ENCODE measurements at places on chromosomes 7 and 10. TPM values are rescaled to one million over a fixed set of nuclear protein-coding genes. Genes with fewer than 3 reads are reported as not detected.
A peak's percentile ranks its signal among the peaks of the same experiment; 100 is the strongest.

GRCh38 chr10:21519941-21520436 is 5.5 kb downstream of the SKIDA1 start:
- DNase-seq, result no peak

- DNase-seq, result no peak
Observed at GRCh38 chr7:108234971-108235450, 104.8 kb upstream of the LAMB4 start.

DNA sequence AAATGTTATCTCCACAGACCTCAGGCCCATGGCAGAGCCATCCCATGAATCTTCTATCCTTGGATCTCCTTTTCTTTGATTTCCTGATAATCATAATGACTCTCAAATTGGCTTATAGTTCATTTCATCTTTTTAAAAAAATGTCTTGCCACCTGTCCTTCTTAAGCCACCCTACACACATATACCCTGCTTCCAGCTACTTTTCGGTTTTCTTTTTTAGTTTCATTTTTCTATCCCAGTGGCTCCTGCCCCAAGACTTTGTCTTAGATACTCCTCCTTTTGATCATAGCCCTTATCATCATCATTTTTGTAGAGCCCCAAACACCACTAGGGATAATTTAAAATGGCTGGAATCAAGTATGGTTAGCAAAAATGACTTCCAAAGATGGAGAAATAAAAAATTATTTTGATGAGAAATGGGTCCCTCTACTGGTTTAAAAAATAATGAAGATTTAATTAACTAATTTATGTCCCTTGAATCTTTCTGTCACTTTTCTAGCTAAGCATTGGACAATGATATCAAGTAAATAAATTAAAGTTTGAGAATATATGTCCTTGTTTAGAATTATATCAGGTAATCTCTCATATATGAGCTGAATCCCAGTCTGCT is 277.3 kb upstream of the SEMA3D start:
- no peak for DNase-seq

DNA sequence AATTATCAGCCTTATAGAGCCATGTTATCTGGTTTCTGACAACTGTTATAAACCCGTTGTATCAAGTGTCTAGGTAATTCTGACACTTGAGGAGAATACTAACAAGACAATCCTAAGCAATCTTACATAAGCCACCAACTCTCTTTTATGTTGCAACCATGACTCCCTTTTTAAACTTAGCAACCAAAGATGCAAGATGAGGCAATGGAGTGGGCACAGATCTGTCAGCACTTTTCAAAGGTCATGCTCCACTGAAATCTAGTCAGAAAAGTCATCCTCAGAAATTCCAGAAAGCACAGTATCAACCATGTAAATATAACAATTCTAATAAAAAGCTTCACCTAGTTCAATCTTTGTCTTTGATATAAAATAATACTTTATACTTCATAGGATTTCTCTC is 77.0 kb upstream of the SEMA3A start:
- no peak for DNase-seq

DNA sequence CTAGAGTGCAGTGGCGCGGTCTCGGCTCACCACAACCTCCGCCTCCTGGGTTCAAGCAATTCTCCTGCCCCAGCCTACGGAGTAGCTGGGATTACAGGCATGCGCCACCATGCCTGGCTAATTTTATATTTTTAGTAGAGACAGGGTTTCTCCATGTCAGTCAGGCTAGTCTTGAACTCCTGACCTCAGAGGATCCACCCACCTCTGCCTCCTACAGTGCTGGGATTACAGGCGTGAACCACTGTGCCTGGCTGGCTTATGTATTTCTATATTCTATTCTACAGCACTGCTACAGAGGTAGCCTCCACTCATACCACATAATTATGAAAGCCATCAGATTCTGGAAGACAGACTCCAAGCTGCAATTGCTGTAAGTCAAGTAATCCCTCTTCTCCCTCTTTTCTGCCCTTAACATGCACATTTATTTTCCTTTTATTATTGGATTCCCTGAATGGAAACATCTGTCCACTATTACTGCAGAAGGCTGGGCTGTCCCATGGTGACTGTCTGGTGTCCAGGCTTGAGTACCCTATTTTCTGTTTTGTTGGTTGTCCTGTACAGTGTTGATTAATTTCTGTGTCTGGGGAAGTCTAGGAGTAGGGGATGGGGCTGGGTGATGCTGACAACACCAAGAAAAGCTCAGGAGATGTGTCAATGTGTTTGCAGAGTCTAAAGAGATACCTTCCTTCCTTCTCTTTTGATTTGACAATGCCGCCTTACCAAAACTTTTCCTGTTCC is 5.8 kb upstream of the ZNF487 start:
- no peak for DNase-seq

GUSB gene
- total RNA-seq, result 22.5 TPM

GRCh38 chr7:5172196-5172775 is 17.7 kb upstream of the WIPI2 start:
- peak; percentile 50 for DNase-seq

DNA sequence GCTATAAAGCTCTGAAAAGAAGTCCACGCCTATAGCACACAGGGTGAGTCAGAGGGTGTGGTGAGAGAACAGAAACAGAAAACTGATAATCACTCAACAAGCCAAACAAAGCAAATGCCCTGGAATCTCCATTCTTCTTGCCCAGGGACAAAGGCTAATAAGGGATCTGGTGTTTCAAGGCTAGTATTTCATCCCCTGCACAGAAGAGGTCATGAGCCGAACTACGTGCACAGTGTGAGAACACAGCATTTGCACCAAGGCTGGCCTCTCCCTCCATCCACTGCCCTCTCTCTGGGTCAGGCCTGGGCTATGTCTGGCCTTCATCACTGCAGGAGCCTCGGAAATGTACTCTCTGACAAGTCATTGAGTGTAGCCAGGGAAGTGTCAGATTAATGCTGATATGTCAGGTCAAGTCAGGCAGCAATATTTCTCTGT is 42.7 kb downstream of the PRR15 start:
- DNase-seq, result no peak

DNA sequence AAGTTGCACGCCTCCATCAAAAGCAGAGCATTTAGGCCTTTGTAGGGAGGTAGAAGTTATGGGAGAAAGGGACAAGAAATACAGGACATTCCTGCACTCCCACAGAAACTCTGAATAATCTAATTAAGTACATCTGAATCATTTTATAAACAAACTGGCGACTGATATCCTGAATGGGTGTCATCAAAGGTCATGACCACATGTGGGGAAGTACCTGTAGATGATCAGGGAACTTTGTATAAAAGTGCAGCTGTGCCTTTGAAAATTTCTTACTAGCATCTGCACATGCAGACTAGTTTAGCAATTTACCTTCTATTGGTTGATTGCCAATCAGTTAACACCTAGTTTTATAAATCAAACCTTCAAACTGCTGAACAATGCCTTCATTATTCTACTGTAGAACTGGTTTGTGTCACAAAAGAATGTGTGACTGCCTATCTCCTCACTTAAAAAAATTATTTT is 17.1 kb downstream of the STEAP4 start:
- no peak for DNase-seq

DNA sequence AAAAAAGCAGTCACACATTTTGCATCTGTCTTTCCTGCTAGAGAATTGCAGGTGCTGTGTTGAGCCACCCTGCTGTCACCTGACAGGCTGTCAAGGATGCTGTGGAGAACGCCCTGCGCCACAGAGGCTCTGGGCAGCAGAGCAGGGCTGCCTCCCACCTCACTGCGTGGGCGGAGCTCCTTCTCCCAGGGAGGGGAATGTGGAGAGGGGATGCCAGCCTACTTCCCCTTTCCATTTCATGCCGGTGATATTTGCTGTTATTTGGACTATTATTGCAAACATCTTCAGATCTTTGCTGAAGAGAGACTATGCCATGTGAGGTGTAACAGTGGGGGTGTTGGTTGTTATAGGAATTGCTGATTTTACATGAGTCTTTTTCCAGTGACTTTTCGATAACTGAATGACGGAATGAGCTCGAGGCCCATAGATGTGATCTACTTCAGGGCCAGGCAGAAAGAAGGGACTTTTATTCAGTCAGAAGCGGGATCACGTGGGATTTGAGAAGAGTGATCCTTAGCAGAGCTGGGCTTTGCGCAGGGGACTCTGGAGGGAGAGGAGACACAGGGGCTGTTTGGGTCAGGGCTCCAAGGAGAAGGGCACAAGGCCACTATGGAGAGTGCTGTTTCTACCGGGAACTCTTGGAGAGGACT is 13.6 kb upstream of the PRKAG2 start:
- DNase-seq, result no peak

- no peak for DNase-seq
Observed at GRCh38 chr7:74480861-74481417, 27.2 kb downstream of the GTF2IRD1 start.

DNA sequence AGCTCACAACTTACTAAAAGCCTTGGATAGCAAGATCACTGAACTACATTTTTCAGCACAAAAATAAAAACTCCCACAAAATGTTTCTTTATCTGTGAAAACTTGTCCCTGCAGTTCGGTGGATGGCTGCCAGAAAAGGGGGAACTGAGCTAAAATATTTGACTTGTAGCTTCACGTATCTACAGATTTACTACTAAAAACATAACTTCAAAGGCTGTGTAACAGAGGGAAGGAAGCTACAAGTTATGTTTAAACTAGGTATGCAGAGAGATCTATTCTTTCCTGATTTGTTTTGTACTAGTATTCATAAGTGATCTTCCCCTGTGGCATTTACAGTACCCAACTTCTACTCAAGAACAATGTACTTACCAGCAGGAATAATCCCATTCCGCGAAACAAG is 25.1 kb downstream of the SGCE start:
- DNase-seq, result no peak

- DNase-seq, result no peak
Observed at GRCh38 chr7:2217206-2217605, 15.5 kb downstream of the MAD1L1 start.

GRCh38 chr7:20305726-20306125 is 25.0 kb upstream of the ITGB8 start:
- no peak for DNase-seq

DNA sequence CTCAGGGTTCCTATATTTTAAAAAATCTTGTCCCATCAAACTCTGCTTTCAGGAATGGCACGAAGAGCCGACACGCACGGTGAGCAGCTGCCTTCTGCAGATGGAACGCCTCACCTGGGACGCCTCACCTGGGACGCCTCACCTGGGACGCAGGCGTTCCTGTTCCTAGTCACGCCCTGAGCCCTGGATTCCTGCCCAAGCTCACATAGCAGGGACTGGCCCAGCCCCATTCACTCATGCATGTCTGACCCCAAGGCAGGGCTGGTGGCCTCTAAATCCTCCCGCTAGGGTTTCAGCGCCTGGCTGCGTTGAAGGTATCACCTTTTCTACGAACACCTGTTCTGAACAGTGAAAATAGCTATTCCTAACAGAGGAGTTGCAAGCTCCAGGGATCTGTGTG is 49.8 kb downstream of the CARD11 start:
- DNase-seq, result peak; percentile 70

NEUROG3 gene
- total RNA-seq, result not detected

DNA sequence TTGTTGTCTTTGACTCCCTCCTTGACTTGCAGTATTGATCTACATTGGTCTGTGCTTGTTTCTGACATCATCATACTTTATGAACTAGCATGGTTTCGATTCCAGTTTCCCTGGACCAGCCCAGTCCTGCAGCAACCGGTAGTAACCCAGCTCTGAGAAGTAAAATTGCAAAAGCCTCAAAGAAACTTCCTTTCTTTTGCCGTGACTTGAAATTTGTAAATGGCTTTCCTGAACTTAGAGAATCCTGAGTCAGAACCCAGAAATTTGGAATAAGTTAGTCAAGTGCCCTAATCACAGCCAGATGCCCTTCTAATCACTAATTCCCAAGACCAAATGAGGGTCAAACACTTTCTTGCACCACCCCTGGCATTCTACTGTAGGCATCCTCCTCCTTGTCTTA is 15.0 kb downstream of the TAS2R60 start:
- DNase-seq, result no peak

DNA sequence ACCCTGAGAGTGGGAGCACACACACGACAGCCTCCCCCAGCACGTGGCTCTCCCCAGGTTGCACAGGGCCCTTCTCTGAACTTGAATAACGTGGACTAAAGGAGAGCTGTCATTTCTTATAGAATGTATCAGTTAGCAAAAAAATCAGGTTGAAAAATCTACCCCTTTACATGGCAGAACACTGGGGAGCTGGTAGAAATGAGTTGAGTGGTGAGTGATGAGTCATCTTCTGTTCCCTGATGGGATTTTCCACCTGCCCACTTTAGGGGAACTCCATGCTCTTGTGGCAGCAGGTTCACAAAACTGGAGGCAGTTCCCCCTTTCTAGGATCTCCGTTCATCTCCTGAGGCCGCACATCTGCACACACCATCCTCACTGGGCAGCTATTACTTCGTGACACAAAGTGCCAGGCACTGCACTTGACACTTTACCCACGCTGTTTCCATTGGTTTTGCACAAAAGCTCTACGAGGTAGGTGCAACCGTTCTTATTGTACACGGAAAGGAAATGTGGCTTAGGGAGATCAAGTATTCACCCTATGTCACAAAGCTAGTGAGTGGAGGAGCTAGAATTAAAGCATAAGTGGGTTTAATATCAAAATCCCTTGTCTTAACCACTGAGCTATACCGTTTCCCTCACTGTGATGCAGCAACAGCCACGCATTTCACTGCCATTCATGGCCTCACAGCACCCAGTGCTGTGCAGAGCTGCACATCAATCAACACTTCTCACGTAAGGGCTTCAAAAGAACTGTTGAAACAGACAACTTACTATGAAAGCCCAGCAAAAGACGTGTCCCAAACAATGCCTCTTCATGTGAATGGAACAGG is 80.2 kb downstream of the RNF216 start:
- DNase-seq, result no peak

GRCh38 chr7:475951-476441 is 43.6 kb downstream of the PDGFA start:
- peak; percentile 50 for DNase-seq

- DNase-seq, result no peak
Observed at GRCh38 chr7:129370812-129371211, 63.4 kb upstream of the STRIP2 start.

DNA sequence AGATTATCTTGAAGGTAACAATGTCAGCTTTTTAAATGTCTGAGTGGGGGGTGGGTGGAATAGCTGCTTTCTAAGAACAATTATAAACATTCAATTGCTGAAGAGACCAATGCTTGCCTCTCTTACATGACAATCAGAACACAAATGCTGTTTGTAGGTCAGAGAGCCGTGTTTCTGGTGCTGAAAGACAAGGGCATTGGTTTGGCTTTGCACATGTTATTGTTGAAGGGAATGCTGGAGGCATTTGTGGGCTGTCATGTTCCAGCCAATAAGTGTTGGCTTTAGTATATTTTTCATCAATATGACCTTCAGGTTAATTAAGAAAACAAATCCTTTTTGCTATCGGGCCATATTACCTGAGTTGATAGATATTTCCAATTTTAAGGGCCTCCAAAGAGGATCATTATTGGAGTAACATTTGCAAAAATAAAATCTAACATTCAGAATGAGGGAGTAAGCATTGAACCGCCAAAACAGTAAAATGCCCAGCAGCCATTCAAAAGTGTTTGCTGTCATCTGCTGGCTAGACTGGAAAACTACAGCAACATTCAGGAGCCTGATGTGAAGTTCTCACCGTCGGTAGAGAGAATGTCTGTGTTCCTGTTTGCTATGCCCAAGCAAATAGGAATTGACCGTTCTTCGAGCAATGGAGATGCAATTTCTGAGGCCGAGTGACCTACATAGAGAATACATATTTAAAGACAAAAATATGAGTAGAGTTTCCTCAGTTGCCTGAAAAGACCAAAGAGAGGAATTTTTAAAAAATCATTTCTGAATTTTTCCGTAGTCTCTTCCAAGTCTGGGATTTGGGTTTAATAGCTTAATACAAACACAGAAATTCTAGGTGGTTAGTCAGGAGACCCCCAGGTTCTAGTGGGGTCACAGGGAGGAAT is 118.9 kb downstream of the APBB1IP start:
- no peak for DNase-seq

GRCh38 chr10:33793793-33794192 is 459.3 kb upstream of the NRP1 start:
- DNase-seq, result no peak

- DNase-seq, result no peak
Observed at GRCh38 chr7:51187941-51188340, 128.7 kb downstream of the COBL start.

Measured in posterior vena cava (tissue), 2 donors.